ENCODE measurements at places on chromosomes 7 and 10.
A peak's percentile ranks its signal among the peaks of the same experiment; 100 is the strongest.

DNA sequence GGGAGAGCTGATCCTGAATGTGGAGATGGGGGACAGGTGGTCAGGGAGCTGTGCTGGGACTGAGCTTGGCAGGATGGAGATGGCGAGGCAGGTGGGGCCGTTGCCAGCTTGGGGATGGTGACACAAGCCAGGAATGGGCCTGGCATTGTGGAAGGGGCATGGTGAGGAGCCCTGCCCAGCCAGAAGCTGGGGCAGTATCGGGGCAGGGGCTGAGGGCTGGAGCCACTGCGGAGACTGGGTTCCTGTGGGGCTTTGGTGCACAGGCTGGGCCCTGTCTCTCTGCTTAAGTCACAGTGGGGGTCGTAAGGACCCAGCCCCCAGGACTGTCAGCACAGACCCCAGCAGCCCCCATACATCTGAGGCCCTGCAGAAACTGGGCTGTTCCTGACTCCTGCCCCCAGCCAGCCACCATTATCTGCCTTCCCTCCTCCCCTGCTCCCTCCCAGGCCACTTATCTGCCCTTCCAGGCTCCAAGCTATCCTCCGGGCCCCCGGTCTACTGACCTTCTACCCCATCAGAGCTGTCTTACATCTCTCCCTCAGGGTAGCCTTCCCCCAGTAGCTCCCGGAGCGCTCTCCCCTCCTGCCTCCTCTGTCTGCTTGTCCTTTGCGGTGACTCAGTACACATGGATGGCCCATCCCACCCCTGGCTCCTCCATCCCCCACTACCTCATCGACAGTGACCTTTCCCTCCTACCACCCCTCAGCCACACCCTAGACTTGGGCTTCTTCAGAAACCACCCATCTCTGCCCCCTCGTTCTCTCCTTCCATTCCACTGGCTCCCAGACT is 44.2 kb downstream of the PPIF start:
- no peak for DNase-seq

- DNase-seq = no peak
Measured at GRCh38 chr7:77788327-77788902, 9.8 kb downstream of the TMEM60 start.

GRCh38 chr10:93434991-93435491 is 47.1 kb downstream of the MYOF start:
- no peak for DNase-seq

DNA sequence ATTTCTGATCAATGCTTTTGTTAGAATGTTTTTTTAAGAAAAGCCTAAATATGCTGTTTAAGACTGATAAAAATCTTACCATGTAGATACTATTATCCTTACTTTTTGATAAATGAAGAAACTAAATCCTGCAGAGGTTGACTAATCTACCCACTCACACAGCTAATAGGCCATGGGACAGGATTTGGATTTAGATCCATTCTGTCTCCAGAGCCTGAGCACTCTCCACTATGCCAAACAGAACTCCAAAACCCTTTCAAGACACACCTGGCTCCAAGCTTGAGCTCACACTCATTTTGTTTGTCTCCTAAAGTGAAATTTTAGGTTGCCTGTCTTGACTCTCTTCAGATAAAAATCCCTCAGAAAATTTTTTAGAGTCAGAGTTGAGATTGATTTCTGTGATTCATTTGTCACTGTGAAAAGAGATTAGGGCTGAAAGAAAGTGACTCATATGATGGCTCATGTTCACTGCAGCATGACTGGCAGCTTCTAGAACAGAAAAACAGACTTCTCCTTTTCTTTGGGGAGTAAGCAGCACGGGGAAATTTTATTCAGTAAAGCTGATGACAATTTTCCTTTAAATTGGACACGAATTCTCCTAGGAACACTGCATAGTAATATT is 132.3 kb upstream of the POT1 start:
- peak; percentile 81 for DNase-seq

DNA sequence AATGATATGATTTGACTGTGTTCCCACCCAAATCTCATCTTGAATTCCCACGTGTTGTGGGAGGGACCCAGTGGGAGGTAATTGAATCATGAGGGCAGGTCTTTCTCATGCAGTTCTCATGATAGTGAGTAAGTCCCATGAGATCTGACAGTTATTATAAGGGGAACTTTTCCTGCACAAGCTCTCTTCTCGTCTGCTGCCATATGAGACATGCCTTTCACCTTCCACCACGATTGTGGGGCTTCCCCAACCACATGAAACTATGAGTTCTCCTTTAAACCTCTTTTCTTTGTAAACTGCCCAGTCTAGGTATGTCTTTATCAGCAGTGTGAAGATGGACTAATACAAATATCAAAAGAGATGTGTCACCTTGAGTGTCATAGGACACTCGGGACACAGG is 502.7 kb upstream of the PODXL start:
- no peak for DNase-seq

DNA sequence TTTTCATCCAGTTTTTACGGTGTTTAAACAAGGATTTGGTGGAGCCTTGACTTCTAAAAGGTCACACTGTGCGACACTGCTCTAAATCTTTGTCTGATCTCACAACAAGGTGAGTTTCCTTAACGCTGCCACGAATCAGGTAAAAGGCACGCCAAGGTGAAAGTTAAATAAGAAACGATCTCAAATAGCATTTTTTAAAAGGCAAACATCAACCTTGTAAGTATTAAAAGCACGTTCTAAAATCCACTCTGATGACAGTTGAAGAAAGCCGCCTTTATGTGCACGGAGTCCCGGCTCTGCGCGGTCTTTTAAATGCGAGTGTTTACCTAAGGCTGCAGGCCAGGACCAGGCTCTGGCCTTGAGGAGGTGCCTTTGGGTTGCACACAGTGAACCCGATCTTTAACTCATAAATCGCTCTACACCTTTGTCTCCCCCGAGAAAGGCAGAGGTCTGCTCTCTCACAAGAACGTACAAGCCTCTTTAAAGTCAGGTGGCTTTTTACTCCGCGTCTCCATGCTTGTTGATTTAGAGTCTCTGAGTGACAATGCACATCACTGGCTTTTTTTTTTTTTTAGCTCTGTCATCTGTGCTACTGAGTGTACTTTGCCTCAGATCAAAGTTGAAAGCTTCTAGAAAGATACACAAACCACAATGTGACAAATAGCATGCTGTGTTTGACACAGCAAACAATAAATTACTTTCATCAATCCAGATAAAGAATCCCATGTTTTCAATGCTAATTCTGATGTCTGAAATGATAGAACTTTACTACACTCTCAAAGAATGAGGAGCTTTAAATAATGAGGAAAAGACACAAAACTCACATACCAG is 25.9 kb upstream of the RNF32 start:
- no peak for DNase-seq

- peak; percentile 15 for DNase-seq
Measured at GRCh38 chr7:38411404-38411803, 138.0 kb upstream of the TARP start.

- no peak for DNase-seq
Measured at GRCh38 chr10:44388641-44389040, 3.7 kb upstream of the CXCL12 start.

DNA sequence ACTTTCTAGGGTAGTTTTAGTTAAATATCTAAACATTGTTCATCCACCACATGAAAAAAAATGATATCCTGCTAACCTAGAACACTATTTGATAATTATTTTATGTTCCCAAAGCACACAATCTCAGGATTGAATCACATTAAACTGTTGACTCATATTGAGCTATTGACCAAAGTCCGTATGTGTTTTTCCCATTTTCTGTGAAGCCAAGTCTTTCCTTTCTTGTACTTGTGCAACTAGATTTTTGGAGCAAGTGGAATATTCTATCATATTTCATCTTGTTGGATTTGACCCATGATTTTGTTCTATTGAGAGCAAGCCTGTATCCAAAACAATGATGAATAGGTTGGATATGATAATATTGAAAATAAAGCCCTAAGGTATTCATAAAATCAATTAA is 164.6 kb downstream of the SKAP2 start:
- DNase-seq = no peak

DNA sequence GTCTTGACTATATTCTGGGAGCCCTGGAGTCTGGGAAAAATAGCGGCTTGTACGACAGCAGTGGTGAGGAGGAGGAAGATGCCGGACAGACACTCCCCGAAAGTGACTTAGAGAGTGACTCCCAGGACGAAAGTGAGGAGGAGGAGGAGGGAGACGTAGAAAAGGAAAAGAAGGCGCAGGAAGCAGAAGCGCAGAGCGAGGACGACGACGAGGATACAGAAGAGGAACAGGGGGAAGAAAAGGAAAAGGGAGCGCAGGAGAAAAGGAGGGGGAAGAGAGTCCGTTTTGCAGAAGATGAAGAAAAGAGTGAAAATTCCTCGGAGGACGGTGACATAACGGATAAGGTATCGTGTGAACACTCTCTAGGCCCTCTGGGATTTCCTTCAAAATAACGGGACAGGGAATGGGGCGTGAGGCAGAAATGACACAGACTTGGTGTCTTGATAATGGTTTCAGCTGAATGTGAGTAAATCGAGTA is 908 bp downstream of the NOM1 start:
- peak; percentile 40 for DNase-seq

DNA sequence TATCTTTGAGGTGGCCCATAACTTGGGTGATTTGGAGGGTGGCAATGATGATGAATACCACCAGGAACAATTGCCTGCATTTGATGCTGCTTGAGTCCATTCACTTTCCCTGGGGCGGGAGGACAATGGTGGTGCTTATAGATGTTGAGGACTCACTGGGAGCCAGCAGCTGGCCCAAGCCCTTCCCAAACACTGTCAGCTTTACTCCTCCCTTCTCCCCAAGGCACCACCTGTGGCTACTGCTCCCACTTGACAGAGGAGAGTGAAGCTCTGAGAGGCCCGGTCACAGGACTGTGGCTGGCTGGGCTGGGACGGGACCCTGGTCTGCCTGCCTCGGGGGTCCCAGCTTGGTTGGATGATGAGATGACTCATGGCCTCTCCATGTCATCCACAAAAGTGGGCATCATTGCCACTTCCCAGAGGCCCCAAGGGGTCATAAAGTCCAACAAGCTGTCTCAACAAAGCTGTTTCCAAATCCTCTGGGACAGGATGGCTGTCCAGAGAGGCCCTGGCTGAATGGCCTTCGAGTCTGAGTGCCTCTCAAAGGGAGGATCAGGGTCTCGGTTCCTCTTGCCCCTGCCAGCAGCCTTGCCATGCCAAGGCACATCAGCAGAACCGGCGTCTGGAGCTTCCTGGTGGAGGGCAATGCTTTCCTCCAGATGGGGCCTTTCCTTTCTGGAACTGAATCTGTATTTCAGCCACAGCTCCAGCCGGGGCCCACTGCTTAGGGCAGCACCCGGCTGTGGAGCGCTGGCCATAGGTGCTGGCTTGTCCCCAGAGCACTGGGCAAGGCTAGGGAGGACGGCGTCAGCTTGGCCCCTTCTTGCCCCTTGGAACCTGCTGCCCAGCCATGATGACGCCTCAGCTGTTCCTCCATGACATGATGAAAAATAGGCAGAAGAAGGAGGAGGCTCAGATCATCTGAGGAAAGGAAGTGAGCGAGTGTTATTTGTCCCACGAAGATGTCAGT is 47.0 kb upstream of the PLEKHA1 start:
- DNase-seq = no peak

DNA sequence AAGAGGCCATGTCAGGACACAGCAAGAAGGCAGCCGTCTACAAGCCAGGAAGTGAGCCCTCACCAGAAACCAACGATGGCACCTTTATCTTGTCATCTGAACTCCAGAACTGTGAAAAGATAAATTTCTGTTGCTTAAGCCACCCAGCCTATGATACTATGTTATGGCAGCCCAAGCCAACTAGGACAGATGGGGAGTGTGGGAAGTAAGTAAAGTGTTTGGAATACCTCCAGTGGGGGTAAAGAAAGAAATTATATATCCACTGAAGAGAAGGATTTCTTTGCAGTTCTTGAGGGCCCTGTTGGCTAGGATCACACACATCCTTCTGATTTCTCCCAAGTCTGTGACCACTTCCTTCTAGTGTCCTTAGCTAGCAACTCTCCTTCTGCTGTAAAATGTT is 384.4 kb downstream of the TNS3 start:
- no peak for DNase-seq

DNA sequence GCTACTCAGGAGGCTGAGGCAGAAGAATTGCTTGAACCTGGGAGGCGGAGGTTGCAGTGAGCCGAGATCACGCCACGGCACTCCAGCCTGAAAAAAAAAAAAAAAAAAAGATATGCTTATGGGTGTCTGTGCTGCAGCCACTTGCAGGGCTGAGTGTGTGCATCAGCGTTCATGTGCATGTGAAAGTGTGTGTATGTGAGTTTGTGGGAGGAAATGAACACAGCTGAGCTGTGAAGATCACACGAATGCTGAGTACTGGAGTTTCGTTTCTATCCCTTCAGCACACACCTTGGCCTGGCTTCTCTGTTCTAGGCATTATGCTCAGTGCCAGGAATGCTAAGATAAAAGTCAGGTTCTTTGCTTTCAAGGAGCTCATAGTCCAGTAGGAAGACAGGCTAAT is 12.0 kb upstream of the SVOPL start:
- no peak for DNase-seq

DNA sequence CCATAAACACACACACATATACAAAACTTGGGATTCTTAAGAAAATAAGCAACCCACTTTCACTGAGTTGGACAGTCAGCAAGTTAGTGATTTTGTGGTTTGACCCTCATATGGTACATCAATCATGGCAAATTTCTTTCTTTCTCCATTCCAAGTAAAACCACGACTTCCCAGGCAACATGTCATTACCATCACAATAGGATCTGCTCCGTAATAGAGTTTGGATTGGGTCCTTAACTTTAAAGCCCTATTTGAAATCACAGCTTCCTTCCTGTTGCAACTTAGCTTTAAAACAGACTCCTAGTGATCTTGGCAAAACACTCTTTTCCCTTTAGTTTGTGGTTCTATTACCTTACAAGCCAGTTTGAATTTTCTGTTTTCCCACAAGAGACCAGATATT is 483.6 kb downstream of the INHBA start:
- DNase-seq = no peak

GRCh38 chr10:61781969-61782403 is 119.3 kb downstream of the CABCOCO1 start:
- DNase-seq = no peak

DNA sequence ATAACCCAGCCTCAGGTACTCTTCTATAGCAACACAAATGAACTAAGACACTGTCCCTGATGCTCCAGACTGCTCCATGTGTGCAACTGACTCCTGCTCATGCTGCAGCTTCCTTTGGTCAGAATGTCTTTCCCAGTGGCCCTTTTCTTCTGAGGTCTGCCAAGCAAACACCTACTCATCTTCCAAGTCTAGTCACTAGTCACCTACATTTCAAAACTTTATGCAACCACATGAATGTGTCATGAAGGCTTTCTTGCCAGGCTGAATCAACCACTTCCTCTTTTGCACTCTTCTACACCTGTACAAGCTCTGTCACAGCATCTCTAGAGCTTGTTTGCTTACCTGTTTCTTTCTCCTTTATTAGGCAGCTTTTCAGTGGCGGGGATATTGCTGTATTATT is 75.8 kb downstream of the LSMEM1 start:
- DNase-seq = no peak

Data from kidney capillary endothelial cell (primary cell).